ENCODE measurements at places on chromosomes 11 and 22.

GRCh38 chr11:96038046-96038445, 114.1 kb upstream of the MTMR2 start:
- DNase-seq = no peak

- DNase-seq = no peak
These were observed 26.9 kb downstream of the KCNQ1 start for GRCh38 chr11:2471804-2472096.

GRCh38 chr22:24304062-24304675, 33.5 kb downstream of the SPECC1L start:
- no peak for DNase-seq

- DNase-seq = no peak
These were observed 113.0 kb upstream of the MTMR2 start for GRCh38 chr11:96036863-96037262.

- no peak for DNase-seq
These were observed 46.0 kb downstream of the THAP12 start for GRCh38 chr11:76334826-76335389.

DNA sequence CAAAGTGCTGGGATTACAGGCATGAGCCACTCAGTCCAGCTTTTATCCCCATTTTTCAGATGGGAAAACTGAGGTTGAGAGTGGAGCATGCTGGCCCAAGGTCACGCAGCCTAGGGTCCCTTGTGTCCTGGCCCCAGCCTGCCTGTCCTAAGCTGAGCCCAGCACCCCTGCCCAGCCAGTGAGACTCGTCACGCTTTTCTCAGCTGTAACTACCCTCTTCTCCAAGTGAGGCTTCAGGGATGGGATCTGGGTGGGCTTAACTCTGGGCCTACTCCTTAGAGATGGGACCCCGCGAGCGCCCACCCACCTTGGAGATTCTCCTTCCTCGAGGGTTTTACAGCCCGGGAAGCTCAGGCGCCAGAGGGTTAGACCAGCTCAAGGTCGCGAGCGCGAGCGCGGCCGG, 390 bp upstream of the TMEM151A start:
- DNase-seq = no peak

DNA sequence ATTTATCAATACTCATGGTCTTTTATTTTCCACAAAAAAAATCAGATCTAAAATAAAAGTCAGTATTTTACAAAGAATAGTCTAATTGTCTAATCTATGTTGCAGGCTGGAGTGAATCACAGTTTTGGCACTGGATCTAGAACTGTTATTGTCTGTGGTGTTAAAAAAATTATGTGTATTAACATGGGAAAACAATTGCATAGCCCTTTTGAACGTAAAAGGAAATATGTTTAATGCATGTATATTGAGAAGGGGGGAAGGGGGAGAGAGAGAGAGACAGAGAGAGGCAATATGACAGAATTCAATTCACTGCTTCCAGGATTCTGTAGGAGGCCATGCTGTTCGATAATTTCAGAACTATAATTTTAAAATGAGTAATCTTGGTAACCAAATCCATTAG, 324.9 kb upstream of the CCDC90B start:
- no peak for DNase-seq

- no peak for DNase-seq
These were observed 69.4 kb downstream of the DDX10 start for GRCh38 chr11:108734283-108734682.

DNA sequence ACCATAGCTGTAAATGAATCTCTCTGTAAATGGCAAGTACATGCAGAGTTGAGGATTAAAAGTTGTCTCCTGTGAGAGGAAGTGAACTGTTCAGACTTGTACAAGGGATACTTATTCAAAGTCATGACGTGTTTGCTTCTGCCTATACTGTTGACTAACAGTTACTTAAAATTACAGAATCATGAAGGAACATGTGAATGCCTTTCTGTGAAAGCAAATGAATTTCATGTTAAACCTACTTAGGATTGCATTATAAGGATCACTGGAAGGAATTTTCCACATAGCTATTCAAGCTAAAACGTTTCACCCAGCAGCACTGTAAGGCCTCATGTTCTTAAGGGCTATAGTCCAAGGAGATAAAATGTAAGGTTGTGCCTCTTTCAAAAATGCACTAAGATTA, 93.4 kb upstream of the BIRC3 start:
- no peak for DNase-seq

Measured in stimulated activated CD8-positive, alpha-beta memory T cell treated with anti-CD3 and anti-CD28 coated beads, Interleukin-2, amount 100 ng/mL, for 48 hours (primary cell).